ENCODE measurements at places on chromosomes 1 and 21. TPM values are rescaled to one million over a fixed set of nuclear protein-coding genes. Genes with fewer than 3 reads are reported as not detected.

The IGSF21 gene
- total RNA-seq: not detected

The UBE2U gene
- total RNA-seq: not detected

The OR2G6 gene
- total RNA-seq: not detected

The GBP6 gene
- total RNA-seq: 0.40 TPM

The TNFRSF1B gene
- total RNA-seq: 145 TPM

The ARHGAP29 gene
- not detected for total RNA-seq

The GLIS1 gene
- not detected for total RNA-seq

The TSPAN2 gene
- total RNA-seq: 0.21 TPM

The CELA2A gene
- not detected for total RNA-seq

The SPRR2D gene
- total RNA-seq: not detected

The DDAH1 gene
- total RNA-seq: not detected

The C8A gene
- total RNA-seq: not detected

The F13B gene
- not detected for total RNA-seq

The PLD5 gene
- total RNA-seq: not detected

The FCRL4 gene
- not detected for total RNA-seq

The CPTP gene
- 12.3 TPM for total RNA-seq

The FAM43B gene
- total RNA-seq: not detected

The TADA1 gene
- total RNA-seq: 18.4 TPM

The BEND5 gene
- 11.5 TPM for total RNA-seq

The CSF3R gene
- total RNA-seq: 0.07 TPM

The ATP1A4 gene
- total RNA-seq: not detected

The HUNK gene
- 0.33 TPM for total RNA-seq

All from activated CD4-positive, alpha-beta T cell treated with anti-CD3 and anti-CD28 coated beads, Interleukin-2, amount 10 ng/mL, durations not matched to agents 24 days and 14 days (primary cell).